Stimulated activated CD8-positive, alpha-beta memory T cell treated with anti-CD3 and anti-CD28 coated beads, Interleukin-4, amount 100 ng/mL, for 4 hours (primary cell): ENCODE measurements at places on chromosomes 5 and 9.

GRCh38 chr5:97044052-97044451, 98.4 kb downstream of the LIX1 start:
- DNase-seq, result no peak

DNA sequence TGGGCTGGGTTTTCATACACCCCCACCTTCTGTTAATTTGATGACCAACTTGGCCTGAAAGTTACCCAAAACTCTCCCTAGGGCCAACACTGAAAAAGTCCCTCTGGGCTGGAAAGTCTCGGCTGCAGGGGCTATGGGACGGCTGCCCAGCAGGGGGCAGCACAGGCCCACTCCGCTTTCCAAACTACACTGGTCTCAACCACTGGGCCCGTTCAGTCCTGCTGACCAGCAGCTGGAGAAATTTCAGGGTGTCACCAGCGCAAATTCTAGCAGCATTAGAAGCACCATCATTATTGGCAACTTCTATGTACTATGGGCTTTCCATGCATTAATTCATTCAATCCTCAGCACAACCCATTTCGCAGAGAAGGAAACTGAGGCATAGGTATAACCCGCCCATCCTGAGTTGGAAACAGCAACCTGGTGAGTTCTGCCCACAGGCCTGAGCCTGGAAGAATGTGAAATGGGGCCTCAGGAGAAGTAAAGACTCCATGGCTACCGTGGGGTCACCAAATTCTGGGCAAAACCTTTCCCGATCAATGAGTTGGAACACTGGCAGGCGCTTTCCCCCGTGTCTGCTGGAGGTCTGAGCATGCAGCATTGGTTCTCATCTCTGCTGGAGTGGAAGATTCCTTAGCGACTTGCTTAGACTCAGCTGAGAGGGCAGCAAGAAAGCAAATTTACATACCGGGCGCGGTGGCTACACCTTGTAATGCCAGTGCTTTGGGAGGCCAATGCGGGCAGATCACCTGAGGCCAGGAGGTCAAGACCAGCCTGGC, 9.7 kb downstream of the ORM2 start:
- DNase-seq, result no peak

DNA sequence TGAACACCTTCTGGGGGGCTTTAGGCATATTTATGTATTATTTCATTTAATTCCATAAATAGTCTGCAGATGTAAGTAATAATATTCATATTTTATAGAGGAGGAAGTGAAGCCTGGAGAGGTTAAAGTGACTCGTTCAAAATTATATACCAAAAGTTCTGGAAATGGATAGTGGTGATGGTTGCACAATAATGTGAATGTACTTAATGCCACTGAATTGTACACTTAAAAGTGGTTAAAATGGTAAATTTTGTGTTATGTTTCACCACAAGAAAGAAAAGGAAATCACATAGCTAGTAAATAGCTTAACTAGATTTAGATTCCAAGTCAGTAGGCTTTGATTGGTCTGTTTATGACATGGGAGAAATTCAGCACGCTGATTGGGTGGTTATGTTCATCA, 13.0 kb upstream of the TMEFF1 start:
- no peak for DNase-seq

DNA sequence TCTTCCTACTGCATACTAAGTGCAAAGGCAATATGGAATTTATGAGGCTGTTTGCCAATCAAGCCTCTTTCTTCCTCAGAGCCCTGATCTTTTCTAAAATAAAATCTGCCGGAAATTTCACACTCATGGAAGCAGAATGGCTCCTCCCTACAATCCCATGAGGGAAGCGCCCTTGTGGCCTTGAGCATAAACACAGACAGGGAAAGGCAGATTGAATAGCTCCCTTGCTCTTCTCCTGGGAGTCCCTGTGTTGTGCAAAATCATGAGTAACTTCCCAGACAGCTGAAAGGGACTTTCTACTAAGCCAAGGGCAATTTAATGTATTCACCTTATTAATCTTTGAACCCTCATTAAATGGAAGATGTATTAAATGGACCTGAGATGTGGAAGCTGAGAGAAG, 226.1 kb upstream of the PIK3R1 start:
- no peak for DNase-seq

DNA sequence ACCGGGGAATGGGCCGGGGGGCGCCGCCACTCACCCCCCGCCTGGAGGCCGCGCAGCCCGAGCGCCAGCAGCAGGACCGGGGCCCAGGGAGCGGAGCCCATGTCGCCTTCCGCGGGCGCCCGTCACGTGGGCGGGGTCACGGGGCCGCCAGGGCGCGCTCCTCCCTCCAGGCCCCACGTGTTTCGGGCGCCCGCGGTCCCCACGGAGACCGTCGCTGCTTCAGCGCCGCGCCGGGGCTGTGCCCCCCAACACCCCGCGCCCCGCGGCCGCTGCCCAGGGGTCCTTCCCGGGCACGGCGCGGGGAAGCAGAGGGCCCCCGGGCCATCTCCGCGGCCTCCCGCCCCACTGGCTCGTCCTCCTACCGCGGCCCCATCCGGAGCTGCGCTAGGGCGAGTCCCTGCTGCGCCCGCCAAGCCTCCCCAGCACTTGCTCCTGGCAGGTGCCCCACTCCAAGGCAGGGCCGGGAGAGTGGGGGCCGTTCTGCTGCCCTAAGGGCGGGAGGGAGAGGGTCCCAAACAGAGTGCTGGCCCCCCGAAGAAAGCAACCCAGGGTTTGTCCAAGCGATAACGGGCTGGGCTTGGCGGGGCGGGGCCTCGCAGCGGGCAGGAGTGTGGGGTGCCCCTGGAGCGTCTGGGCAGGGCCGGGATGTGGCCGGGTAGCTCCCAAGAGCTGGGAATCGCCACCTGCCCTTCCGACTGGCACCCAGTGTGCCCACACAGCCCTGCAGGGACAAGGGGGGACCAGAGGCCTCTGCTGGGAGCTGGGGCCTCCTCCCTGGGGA, at the start of gene DPP7:
DPP7 (minus strand) TSS at position 121 of the 781 bp plus-strand sequence; CDS start at position 101, 20 bp downstream.
- DNase-seq, result peak; percentile 63

DNA sequence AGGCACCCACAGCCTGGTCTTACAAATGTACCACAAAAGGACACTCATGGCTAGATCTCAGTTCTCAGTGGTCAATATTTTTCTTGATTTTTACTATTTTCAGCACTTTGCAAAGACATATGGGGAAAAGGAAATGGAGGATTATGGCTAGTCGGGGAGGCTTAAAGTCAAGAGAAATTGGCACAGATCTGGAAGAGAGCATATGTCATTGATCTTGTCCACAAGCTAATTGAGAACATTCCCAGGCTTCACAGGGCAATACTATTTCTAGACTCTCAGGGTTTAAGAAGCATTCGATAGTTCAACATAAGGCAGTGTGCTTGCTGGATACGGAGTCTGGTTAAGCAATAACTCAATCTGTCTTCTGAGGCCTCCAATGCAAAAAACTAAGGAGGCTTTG, 285.8 kb downstream of the ZNF608 start:
- DNase-seq, result no peak

DNA sequence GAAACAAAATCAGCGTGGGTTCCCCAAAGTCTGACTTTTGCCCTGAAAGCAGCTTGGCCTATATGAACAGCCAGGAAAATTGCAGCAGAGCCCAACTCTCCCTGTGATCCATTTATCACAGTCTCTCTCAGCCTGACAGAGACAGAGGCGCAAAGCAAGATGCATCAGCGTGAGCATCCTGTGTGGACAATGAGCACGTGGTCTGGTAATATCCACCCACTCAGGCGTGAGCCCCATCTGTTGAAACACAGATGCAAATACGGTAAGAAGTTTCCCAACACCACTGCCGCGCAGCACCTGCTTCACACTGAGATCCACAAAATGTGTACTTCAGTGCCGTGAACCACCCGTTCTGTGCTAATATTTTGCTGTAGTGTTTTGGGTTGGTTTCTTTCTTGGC, 114.6 kb downstream of the MRPL36 start:
- no peak for DNase-seq

GRCh38 chr5:78467752-78468357, 107.4 kb downstream of the SCAMP1 start:
- DNase-seq, result no peak

- DNase-seq, result no peak
Observed at GRCh38 chr9:135851748-135852147, 55.6 kb downstream of the CAMSAP1 start.

- no peak for DNase-seq
Observed at GRCh38 chr5:124044613-124045012, 532.6 kb downstream of the CSNK1G3 start.

DNA sequence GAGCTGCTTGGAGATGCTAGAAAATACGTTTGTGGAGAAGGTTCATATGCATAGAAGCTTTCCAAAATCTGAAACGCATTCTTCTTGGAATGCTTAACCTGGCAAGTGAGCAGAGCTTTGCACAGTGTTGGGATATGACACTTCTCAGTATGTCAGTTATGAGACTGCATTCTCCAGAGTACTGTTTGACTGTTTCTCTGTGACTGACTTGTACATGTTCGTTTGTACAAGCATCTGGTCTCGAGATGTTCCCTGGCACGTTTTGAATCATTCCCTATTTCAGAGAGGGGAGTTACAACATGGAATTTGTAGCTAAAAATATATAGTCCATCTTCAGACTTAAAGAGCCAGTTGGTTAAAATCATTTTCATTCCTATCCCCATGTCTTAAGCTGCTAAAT, 272.4 kb downstream of the ARRDC3 start:
- no peak for DNase-seq

- DNase-seq, result no peak
Observed at GRCh38 chr5:100901821-100902341, 1.2 kb downstream of the ST8SIA4 start.

GRCh38 chr5:109743770-109744212, 54.1 kb downstream of the MAN2A1 start:
- DNase-seq, result no peak

- no peak for DNase-seq
Observed at GRCh38 chr5:180291234-180291940, 496 bp downstream of the MAPK9 start.

- DNase-seq, result no peak
Observed at GRCh38 chr5:107477492-107477891, 193.2 kb downstream of the EFNA5 start.

DNA sequence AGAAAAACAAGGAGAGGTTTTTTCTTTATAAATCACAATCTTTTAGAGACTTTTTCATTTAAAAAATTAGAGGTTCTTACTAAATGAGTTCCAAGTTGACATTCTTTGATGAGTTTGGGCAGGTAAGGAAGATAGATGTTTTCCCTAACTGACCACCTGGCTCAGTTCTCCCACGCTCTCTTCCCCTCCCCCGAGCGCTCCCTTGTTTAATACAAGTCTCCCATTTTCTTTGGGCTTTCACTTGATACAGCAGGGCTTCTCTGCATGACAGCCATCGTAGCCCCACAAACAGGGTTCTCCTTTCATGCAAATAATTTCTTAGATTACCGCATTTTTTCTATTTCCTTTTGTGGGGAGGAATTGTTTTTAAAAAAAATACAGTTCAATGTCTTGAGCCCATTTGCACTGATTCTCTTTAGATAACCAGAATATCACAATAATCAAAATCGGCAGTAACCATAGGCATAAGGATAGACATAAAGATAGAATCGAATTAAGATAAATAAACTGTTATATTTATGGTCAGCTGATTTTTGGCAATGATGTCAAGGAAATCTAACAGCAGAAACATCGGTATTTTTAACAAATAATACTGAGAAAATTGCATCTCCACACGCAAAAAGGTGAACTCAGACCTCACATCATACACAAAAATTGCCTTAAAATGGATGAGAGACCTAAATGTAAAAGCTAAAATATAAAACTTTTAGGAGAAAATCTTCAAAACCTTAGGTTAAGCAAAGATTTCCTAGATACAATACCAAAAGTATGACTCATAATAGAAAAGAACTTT, 325.4 kb downstream of the PIK3R1 start:
- DNase-seq, result no peak
